GM10248 (cell line): ENCODE measurements at places on chromosomes 5 and 9.

DNA sequence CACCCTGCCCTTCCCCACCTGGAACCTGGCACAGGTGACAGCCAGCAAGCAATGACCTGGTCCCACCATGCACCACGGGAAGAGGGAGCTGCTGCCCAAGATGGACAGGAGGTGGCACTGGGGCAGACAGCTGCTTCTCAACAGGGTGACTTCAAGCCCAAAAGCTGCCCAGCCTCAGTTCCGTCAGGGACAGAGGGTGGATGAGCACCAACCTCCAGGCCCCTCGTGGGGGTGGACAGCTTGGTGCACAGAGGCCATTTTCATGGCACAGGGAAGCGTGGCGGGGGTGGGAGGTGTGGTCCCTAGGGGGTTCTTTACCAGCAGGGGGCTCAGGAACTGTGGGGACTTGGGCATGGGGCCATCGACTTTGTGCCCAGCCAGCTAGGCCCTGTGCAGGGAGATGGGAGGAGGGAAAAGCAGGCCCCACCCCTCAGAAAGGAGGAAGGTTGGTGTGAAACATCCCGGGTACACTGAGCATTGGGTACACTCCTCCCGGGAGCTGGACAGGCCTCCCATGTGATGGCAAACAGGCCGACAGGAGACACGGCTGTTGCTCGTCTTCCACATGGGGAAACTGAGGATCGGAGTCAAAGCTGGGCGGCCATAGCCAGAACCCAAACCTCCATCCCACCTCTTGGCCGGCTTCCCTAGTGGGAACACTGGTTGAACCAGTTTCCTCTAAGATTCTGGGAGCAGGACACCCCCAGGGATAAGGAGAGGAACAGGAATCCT lies 1.9 kb downstream of the CEL start:
- no peak for DNase-seq

DNA sequence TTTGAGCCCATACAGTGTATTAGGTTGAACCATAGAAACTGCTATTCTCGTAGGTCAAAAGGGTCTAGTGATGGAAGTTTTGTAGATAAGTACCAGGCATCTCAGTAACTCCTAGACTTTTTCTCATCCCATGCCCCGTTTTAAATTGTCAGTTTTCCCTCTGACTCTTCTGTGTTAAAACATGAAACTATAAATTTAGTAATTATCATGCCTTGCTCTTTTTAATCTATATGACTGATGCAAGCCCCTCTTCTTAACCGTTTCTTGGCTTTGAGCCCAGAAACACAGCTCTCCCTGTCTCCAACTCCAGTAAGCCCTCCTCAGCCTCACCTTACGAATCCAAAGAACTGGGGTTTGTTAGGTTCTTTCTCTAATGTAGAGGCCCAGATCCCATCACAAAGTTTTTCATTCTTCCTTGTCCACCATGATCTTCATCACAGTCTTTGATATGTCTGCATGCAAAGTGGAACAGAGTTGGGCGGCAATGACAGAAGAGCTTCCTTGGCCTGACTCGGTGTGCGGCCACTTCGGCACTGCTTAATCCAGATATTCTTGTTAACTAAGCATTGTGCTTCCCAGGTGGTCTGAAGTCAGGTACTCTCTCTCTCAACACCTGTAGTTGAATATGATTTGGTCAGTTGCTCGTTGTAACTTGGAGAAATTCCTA lies 21.1 kb downstream of the RGMB start:
- no peak for DNase-seq

- DNase-seq, result no peak
Measured at GRCh38 chr9:94945197-94946144, 219.0 kb downstream of the AOPEP start.

- DNase-seq, result no peak
Measured at GRCh38 chr9:112421771-112422222, 41.9 kb downstream of the HSDL2 start.

GRCh38 chr5:143128412-143129071 lies 274.9 kb downstream of the NR3C1 start:
- no peak for DNase-seq

GRCh38 chr5:52945040-52945439 lies 44.1 kb upstream of the ITGA2 start:
- no peak for DNase-seq

DNA sequence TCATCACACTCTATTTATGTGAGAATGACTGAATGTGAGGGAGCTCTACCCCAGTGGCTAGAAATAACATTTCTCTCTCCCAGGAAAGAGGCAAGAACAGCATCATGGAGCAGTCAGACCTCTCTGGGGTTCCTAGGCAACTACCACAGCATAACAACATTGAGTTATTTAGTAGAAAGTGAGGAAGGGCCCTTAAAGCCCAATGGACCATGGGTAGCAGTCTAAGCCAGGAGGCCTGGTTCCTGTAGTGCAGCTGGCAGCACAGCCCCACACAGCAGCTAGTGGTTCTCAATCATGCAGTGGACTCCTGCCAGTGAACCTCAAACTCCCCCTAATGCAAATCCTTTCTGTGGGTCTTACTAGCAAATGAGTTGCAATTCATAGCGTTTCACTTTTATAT lies 55.3 kb downstream of the SPEF2 start:
- no peak for DNase-seq

DNA sequence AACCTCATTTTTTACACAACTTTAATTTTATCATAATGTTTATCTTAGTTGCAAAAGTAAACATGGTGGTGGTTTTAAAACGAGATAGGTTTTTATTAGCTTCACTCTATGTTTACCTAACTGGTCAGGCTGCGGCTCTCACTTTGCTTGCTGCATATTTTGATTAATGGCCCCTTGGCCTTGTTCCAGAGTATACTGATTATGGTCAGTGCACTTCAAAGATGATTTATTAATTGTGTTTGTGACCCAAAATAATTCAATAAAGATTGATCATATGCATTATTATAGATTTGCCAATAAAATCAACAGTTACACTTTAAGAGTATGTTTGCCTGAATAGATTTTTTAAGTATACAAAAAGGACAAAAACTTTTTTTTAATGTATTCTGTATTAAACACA lies 188.0 kb downstream of the XRCC4 start:
- DNase-seq, result no peak

DNA sequence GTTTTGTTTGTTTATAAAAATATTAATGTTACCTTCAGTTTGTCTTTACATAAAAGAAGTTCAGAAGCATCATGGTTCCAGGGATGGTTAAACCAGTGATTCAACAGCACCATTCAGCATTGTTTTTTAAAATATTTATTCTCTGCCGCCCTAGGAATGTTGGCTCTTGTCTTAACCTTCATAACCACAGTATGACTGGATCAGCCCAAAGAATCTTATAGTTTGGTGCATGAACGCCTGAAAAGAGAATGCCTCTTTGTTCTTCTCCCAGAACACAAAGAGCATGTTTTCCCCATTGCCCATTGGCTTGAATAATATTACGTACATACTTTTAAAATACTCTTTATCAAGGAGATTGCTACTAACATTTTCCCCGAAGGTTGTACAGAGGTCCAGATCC lies 413.4 kb downstream of the ANXA1 start:
- no peak for DNase-seq
